ENCODE measurements at places on chromosomes 12 and 14.

DNA sequence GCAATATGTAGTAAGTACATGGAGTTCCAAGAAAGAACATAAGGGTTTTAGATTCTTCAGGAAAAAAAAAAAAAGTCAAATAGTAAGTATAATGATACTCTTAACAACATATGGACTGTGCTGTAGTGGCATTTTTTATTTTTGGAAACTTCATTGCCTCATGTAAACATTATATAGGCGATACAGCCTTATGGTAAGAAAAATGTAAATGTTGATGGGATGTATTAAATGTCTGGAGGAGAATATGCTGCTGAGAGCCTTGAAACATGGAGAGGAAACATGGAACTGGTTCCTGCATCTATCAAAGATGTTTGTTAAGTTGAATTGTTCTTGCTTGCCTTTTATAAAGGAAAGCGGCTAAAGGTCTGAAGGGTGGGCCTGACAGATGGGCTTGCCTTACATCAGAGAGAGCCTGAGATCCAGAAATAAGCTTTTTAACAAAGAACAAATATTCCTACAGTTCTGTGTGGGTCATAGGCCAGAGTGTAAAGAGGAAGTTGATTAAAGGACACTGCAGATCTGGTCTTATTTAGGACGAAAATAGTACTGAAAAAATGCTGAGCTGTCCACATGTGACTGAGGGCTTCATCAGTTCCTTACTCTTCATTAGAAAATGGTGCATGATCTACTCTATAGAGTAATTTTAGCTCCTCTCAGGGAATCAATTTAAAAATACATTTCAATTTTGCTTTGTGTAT is 448.1 kb upstream of the DCN start:
- no peak for DNase-seq

GRCh38 chr12:66538970-66539369 is 139.9 kb downstream of the GRIP1 start:
- DNase-seq: no peak

DNA sequence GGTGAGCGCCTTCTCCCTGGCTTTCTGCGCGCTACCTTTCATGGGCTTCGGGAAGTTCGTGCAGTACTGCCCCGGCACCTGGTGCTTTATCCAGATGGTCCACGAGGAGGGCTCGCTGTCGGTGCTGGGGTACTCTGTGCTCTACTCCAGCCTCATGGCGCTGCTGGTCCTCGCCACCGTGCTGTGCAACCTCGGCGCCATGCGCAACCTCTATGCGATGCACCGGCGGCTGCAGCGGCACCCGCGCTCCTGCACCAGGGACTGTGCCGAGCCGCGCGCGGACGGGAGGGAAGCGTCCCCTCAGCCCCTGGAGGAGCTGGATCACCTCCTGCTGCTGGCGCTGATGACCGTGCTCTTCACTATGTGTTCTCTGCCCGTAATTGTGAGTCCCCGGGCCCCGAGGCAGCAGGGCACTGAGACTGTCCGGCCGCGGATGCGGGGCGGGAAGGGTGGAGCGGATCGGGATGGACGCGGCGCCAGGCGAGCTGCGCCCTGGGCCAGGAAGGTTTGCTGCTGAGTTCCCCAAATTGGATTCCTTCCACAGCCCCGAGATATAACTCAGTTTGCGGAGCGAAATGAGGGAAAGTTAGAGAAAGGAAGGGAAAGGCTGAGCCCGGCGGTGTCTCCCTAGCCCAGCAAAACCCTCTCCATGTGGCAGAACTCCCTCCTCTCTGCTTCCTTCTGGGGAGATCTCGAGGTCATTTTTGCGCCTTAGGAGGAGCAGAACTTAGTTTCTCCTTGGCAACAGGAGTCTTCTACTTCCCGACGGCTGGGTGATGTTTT is 972 bp downstream of the PTGDR start:
- no peak for DNase-seq

- no peak for DNase-seq
These were observed 120.3 kb upstream of the FLRT2 start for GRCh38 chr14:85409481-85410210.

All from bone marrow (tissue), 2 donors.